CD4-positive, alpha-beta T cell treated with Interferon gamma for 1 hour (primary cell): ENCODE measurements at places on chromosomes 11 and 22.

DNA sequence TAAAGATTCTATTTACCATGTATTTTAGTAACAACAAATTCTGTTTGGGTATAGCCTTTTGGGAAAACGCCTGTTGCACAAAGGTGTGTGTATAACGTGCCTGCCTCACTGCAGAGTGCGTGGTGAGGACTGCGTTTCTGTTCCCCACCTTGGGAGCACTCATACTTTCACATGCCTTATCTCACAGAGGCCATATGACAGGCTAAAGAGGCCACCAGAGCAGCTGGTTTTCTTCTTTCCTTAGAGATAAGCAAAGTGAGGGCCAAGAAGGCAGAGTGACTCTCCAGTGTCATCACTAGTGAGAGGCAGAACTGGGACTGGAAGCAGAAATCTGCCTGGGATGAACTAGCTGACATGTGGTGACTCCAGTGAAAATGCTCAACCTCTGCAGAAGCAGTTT is 369.2 kb upstream of the NARS2 start:
- no peak for DNase-seq

DNA sequence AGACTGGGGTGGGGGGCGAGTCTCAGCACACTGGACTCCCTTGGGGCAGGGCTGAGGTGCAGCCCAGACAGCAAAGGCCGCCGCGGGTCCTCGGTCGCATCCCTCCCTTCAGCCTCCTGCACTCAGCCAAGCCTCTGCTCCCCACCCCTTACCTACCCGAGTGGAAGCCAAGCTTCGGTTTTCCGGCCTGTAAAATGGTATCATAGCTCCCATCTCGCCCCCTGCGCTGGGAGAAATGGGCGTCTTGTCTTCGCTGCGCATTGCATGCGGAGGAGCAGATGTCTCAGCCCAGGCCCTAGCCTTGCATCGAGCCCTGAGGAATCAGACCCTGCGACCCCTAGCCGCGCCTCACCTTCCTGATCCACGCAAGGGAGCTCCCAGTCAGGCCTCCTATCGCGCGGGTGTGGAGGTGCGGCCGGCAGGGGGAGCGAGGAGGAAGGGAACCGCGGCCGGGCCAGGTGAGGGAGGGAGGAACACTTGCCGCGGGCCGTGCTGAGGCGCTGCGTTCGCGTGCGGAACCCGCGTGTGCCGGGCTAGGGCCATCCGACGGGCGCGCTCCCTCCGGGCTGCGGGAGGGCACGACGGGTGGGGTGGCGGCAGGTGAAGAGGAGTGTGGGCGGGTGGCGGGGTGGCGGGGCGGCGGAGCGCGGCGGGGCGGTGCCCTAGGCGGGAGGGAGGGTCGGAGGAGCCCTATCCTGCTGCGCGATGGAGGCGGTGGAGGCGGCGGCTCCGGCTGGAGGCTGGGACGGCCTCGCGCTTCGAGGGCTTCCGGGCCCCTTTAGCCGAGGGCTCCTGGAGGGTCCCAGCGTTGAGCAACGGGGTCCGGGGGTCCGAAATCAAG is 4.1 kb upstream of the TBX1 start:
- peak; percentile 60 for DNase-seq

- DNase-seq = no peak
Measured at GRCh38 chr11:117806846-117807245, 9.8 kb upstream of the DSCAML1 start.

DNA sequence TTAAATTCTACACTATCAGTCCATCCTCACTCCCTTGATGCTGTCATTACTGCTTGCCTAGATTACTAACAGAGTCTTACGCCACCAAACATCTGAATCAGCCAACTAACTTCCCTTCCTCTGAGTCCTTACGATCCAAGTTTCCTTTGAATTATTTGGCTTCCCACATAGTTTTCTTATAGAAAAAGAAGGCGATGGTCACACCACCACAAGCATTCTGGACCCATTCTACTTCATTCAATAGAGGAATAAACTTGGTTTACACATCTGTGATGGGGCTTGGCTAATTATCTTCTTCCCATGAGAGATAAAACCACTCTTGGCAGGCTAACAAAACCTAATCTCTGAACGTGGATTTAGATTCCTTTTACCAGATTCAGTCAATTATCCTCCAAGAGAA is 35.0 kb downstream of the INTS4 start:
- no peak for DNase-seq

DNA sequence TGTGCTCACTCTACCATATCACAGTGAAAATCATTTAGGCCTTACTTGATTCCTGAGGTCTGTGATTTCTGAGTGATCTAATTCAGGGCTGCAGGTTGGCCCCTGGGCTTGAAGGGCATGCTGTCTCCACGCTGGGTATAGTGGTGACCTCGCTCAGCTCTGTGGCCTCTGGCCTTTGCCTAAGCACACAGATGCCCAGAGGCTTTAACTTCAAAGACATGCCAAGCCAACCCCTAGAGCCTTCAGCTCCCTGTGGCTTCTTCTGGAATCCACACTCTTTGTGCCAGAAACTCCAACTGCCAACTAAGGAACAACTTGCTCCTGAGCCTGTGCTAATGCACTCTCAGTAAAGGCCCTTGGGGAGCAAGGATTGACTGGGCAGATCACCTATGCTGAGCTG is 232.6 kb upstream of the MPPED2 start:
- DNase-seq = no peak

DNA sequence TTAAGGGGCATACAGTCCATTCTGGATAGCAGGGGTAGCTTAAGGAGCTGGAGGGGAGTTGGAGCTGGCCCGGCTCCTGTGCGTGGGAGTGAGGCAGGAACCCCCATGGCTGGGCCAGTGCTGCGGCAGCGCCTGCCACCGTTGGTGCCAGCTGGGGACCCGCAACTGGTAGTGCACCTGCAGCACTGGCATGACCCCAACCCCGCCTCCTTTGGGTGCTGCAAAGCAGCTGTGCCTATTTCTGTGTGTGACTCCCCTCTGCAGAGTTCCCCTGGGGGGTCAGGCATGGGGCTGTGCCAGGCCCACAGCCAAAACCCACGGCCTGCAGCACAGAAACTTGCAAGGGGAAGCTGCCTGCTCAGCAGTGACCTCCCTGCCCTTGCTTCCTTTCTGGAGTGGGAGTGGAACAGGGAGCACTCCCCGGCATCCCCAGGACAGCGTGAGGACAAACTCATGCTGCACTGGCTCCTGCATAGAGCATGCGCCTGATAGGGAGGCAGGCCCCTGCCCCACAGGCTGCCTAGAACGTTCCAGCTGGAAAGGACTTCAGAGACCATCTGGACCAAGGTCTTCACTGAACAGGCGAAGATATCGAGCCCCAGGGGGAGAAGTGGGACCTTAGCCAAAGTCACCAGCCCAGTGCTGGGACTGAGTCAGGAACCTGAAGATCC is 26.2 kb upstream of the RAB1B start:
- DNase-seq = no peak

DNA sequence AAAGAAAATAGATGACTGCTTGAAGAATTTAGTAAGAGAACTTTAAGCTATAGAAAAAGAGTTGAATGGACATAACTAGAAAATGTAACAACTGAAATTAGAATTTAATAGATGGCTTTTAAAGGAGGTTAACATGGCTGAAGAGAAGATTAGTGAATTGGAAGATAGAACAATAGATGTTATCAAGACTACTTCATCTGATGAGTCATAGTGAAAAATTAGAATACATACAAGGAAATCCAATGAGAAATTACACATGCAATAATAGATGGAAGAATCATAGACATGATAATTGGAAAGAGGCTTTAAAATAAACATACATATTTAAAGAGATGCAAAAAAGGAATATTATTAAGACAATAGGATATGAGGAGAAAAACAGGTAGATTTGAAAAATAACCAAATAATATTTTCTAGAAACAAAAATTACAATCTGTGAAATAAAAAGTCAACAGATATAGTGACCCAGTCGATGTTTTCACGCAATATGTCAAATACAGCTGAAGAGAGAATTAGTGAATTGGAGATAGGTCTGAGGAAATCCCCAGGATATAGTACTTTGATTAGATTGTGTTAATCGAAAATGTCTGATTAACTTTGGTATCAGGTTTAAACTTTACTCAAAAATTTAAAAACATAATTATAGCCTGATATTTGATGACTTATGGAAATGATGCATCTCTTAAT is 28.2 kb downstream of the CAT start:
- no peak for DNase-seq

DNA sequence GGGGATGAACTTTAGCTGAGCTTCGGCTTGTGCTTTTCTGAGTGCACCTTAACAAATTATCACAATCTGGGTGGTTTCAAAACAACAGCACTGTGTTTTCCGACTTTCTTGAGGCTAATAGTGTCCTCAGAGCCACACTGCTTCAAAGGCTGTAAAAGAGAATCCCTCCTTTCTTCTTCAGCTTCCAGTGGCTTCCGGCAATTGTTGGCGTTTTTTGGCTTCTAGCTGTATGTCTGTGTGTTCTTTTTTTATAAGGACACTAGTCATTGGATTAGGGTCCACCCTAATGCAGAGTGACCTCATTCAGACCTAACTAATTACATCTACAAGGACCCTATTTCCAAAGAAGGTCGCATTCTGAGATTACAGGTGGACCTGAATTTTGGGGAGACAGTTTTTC is 30.6 kb downstream of the KIAA1671 start:
- no peak for DNase-seq

DNA sequence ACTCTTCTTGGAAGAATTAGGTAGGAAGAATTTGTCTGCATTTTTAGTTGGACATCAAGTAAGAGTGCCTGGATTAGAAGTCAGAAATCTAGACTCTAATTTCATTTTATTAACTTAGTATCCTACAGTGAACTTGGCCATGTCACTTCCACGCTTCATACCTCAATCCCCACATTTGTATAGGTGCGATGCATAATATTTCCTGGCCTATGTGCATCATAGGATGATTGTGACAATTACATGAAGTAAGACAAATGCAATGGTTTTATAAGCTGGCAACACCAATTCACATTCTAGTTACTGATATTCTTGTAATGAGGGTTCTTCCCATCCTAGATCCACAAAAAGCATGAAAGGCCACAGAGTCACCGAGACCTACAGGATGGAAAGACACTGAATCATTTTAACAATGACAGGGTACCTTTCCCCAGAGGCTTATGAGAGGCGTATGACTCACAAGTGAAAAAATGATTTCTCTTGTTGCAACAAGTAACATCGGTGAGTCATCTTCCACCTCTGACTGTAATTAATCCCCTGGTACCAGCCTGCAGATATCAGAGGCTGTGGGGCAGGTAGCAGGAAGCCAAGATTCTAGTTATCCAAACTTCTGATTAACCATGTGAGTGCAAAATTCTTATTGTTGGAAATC is 56.0 kb upstream of the OR5AK2 start:
- DNase-seq = no peak

DNA sequence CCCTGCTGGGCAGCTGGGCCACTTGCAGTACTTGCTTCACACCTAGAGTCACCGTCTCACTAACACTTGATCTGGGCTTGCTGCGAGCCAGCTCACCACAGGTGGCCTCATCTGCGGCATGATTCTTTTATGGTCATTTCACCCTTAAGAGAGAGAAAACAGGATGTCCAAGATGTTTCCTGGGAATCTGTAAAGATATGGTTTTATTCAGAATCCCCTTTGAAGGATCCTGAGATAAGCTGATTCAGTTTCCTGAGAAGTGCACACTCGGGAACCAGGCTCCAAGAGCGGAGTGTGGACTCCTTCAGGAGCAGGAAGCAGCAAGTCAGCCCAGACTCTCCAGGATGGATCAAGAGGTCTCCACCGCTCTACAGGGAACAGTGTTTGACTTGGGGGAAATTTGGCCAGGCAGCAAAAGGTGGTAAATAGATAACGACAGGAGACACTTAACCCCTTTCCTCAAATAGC is 21.8 kb upstream of the TP53AIP1 start:
- no peak for DNase-seq

- DNase-seq = no peak
Measured at GRCh38 chr11:120457996-120458395, 53.6 kb upstream of the GRIK4 start.

GRCh38 chr22:26172389-26172990 is 3.2 kb downstream of the SEZ6L start:
- DNase-seq = no peak

GRCh38 chr11:44178381-44178780 is 82.9 kb downstream of the EXT2 start:
- DNase-seq = no peak

DNA sequence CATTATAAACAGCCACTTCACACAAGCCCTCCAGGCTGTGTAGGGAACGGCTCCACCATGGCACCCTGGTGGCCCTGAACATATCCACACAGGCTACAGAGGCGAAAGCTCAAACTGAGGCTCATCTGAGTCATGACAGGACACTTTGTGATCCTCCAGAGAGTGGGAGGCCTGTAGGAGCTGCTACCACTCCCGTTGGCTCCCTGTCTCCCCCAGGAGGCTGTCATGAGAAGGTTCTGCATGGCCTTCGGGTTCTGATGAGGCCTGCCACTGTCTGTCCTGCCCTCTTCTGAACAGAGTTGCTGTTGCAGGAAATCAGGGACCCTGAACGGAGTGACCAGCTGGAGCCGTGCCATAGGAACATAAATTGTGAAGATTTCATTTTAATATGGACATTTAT is 23.8 kb upstream of the ALDH3B2 start:
- DNase-seq = no peak

GRCh38 chr11:133965031-133965601 is 8.3 kb upstream of the IGSF9B start:
- no peak for DNase-seq
